Fibroblast of lung (primary cell): ENCODE measurements at places on chromosomes 4 and X. TPM values are rescaled to one million over a fixed set of nuclear protein-coding genes. Genes with fewer than 3 reads are reported as not detected.
A peak's percentile ranks its signal among the peaks of the same experiment; 100 is the strongest.

The SLIT2 gene
- 12.6 and 21.1 TPM in 2 replicates for total RNA-seq

The WDR13 gene
- 98.4 and 99.7 TPM in 2 replicates for total RNA-seq

The PRSS12 gene
- 27.5 and 59.9 TPM in 2 replicates for total RNA-seq

The RNF212 gene
- 0.66 and 2.6 TPM in 2 replicates for total RNA-seq

The ARAP2 gene
- total RNA-seq: 2.3 and 3.0 TPM in 2 replicates

GRCh38 chr4:7462509-7462971, 27.8 kb upstream of the PSAPL1 start:
- DNase-seq: peak; percentile 37

GRCh38 chr4:83132065-83132464, 17.5 kb upstream of the PLAC8 start:
- no peak for DNase-seq

- no peak for DNase-seq
Measured at GRCh38 chrX:41538707-41539106, 91.6 kb downstream of the NYX start.

- DNase-seq: no peak
Measured at GRCh38 chrX:13115146-13115855, 70.9 kb upstream of the FAM9C start.

DNA sequence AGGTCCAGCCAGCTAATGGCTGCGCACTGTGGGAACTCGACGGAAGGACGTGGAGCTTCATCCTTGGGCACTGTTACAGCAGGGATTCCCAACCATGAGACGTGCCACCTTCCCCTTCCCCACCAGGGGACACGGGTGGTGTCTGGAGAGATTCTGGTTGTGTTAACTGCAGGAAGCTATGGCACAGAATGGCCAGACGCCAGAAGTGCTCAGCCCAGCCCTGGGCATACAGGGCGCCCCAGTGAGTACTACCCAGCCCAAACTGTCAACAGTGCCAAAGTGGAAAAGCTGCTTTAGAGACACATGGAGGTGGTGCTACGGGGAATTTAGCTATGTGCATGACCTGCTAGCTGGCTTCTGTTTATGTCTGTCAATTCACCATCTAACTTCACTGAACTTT, 32.8 kb downstream of the ACOX3 start:
- no peak for DNase-seq

DNA sequence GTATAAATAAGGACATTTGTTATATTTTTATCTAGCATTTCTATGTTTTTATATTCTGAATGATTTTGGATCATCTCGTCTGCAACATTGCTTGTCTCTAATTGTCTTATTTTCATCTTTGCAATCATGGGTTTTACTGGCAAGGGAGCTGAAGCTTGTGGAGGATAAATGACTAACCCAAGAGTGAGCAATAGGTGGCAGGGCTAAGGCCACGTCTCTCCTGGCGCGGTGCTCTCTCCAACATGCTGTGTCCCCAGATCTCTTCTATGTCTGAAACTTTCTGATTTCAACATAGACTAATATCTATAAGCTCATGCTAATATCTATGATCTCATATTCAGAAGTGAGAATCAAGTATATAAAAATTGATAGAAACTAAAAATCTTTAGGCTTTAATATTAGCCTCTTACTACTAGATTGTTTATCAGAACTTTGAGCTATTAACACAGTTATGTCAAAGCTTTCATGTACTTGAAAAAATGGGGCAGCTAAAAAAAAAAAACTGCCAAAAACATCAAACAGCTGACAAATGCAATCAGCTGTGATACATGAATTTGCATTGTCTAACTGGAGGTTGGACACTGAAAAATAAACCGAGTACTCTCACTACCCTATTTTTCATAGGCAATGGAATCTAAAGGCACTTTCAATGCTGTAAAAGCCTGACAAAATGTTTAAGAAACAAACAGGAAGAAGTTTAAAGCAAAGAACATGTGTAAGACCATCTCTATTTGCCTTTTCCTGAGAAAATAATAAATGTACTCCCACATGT, 169.2 kb downstream of the TMA16 start:
- DNase-seq: no peak

DNA sequence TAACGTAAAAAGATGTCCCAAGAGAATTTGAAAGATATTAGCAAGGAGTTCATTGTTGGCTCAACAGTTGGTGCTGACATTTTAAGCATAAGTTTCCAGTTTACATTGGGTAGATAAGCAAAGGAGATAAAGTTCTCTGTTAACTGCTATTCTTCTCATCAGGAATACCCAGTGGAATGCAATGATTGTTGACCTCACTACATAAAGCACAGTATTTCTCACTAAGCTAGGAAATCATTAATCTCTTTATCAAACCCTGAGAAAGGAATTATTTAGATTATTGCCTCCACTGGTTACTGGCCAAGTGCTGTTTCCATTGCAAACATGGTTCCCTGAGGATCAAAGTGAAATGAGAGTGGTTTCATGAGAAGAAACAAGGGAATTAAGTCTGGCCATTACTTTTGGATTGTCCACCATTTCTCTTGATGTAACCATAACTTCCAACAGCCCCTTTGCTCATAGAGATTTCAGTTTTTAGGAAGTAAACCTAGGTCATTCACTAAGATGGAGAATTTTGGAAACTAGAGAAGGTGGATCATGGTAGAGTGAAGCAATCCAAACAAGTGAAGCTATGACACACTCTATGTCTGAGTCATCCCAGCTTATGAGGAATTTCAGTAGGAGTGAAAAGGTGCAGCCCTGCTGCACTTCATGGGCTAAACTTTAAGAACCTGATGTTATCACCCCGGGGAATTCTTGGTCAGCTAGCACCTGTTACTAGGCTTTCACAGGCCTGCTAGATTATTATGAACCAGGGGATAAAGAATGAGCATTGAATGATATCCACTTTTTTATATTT, 163.4 kb downstream of the AREG start:
- DNase-seq: no peak

- no peak for DNase-seq
Measured at GRCh38 chrX:49277535-49277830, 7.9 kb downstream of the PPP1R3F start.

DNA sequence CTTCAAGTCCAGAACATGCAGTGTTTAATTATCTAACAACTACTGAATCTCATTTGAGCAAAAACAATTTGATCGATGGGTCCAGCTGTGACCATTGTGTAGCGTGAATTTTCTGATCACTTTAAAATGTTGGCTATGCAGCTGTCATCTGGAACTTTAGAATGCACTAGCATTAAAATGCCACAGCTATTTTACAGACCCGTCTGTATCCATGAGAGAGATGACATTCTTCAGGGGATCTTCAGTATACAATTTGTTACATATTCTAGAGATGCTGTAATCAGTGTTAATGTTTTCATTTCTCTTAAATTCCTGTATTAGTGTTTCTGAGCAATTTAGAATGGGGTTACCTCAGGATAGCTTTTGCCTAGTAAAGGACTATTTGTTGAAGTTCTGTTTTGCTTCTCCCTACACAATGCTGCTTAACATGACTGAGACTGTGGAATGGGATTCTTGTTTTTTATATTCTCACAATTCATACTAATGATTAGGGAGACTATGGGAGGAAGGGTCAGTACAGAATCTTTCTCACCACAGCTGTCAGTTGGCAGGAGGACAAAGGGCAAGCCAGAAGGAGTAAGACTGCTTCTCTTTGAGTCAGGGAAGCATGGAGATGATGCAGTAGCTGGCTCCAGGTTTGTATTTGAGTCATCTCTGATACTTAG, 13.2 kb upstream of the CTSO start:
- peak; percentile 64 for DNase-seq

DNA sequence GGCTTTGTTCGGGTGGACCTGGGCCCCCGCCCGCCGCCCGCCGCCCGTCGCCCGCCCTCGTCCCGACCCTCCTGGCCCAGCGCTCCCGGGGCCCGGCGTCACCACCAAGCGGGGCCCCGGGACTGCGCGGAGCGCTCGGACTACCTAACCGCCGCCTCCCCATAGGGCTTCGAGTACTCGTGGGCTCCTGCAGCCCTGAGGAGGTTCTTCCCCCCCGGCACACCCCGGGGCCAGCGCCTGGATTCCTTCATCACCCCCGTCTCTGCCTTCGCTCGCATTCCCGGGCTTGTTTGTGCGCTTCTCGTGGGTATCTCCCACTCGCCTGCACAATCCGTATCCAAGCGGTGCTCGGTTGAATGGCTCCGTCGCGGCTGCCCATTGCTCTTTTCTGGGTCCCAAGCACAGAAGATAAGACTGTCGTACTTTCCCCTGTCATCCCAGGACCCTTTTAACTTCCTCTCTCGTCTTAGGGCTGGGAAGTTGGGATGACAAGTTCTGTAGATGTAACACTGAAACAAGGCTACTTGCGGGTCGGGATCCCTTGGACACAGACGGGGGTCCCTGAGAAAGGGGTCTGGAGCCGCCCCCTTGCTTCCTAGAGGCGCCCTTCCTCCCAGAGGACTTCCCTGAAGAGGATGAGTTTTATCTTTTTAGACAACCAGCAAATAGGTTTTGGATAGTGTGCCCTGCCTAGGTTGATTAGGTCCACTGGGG, 565 bp downstream of the MOB1B start:
- peak; percentile 25 for DNase-seq

DNA sequence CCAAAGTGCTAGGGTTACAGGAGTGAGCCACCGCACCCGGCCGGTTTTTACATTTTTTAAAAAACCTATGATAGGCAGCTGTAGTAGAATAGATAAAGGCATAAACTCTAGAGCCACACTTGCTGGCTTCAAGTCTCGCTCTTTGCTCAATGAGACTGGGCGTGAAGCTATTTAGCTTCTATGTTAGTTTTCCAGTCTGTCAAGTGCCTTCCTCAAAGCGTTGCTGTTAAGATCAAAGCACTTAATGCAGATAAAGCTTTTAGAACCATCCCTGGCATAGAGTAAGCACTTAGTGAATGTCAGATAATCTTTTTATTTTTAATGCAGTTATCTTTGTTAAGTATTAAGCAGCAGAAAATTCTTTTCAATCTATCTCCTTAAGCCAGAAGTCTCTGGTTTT, 42.0 kb upstream of the BMPR1B start:
- no peak for DNase-seq

- DNase-seq: no peak
Measured at GRCh38 chrX:78886550-78886949, 58.6 kb upstream of the P2RY10 start.
